ENCODE measurements at places on chromosomes 13 and 19.

DNA sequence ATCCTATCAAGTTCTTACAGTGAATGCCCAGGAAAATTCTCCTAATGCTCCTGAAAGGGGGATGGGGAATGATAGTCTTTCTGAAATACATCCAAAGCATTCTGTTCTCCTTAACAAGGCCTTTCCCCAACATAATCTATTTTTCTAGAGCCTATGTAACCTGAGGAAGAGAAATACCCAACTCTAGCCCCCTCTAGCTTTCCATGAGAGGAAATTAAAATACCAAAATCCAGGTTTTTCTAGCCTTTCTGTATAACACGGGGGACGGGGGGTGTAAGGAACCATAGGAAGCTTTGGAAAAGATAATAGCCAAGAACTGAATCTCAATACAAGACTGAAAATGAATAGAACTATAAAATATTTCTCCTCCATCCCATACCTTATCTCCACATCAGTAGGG is 815.9 kb downstream of the SLITRK6 start:
- H3K27me3 ChIP-seq, result no peaks in the 10 kb centered on the region
- H3K36me3 ChIP-seq, result no peaks in the 10 kb centered on the region
- H3K27ac ChIP-seq, result no peak overlapping the region
- no peaks in the 10 kb centered on the region for H3K4me1 ChIP-seq
- DNase-seq, result no peak

GRCh38 chr13:38535261-38535660 is 151.6 kb upstream of the FREM2 start:
- no peak for DNase-seq
- no peak overlapping the region for H3K4me3 ChIP-seq
- H3K27ac ChIP-seq, result no peak overlapping the region
- no peaks in the 10 kb centered on the region for H3K36me3 ChIP-seq

DNA sequence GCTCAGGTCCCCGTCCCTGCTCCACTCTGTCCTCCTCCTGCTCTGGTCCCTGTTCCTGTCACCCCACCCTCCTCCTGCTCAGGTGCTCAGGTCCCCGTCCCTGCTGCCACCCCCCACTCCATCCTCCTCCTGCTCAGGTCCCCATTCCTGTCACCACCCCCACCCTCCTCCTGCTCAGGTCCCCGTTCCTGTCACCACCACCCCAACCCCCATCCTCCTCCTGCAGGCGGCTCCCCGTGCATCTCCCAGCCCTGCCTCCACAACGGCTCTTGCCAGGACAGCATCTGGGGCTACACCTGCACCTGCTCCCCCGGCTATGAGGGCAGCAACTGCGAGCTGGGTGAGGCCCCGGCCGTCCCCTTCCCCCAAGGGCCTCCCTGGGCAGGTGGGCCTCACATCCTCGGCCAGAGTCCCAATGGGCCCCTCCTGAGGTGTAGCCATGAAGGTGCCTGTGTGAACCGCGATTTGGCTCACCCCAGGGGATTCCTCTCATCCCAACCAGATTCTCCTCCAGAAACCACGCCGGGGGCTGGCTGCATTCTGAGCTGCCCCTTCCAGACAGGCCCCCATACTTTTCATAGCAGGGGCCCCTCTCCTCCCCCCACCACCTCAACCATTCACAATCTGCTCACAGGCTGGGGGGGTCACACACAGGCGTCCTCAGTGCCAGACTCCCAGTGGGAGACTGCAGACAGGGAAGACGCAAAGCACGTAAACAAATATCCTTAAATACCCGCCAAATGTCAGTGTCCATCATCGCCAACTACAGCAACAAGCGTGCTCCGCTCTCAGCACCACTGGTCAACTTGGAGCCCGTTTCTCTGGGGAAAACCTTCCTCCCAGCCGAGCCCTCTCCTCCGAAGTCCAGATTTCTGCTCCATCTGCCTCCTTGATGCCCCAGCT is 4.6 kb downstream of the PROZ start:
- no peak overlapping the region for H3K27ac ChIP-seq
- no peak for DNase-seq
- H3K4me3 ChIP-seq, result no peak overlapping the region

GRCh38 chr19:43997631-43998290 is 5.0 kb upstream of the ZNF230 start:
- H3K4me3 ChIP-seq, result no peak overlapping the region
- DNase-seq, result no peak
- H3K27ac ChIP-seq, result no peak overlapping the region
- no peaks in the 10 kb centered on the region for H3K27me3 ChIP-seq

DNA sequence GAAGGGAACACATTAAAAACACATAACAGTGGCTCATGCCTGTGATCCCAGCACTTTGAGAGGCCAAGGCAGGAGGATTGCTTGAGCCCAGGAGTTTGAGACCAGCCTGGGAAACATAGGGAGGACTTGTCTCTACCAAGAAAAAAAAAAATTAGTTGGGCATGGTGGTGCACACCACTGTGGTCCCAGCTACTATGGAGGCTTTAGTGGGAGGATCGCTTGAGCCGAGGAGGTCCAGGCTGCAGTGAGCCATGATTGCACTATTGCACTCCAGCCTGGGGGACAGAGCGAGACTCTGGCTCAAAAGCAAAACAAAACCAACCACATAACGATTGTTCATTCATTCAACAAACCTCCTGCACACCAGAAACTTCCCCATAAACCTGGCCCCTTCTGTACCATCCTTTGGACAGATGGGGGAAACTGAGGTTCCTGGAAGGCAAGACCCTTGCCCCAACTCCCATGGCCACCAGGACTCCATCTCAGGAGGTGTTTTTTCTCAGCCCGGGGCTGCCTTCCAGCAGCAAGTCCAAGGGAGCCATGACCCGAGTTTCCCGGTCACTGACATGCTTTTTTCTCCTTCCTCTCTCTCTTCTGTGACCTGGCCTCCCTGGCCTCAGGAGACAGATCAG is 4.3 kb downstream of the FOSB start:
- H3K27ac ChIP-seq, result no peak overlapping the region
- no peaks in the 10 kb centered on the region for H3K27me3 ChIP-seq
- H3K36me3 ChIP-seq, result no peaks in the 10 kb centered on the region
- DNase-seq, result no peak

Data from upper lobe of left lung (tissue), 6 donors.